ENCODE measurements at places on chromosomes 2 and 18.

DNA sequence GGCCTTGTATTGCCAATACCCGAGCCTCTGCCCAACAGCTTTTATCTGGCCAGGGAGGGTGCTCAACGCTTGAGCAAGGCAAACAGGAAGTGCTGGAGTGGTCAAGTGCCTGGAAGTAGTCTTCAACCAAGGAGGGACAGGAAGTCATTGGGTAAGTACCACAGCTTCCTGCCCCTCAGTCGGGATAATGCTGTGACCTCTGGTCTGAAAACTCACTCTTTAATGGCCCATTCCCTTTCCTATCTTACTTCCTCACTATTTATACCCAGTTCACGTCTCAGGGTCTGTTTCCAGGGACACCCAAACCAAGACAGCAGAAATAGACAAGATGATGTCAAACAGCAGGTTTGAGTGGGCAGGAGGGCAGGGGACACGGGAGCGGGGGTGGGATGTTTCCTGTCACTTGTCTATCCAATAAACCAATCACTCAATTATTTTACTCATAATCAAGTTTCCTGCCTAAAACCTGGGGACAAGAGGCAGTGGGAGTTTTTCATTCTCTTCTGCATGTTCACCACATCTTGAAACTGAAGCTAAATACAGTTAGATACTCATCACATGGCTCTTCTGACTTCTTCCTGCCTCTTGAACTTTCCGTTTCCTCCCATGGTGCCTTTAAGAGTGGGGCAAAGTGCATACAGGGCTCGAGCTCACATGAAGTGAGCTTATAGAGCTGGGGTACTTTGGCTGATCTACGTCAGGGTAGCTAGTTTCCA lies 68.9 kb upstream of the CAB39 start:
- DNase-seq, result no peak

DNA sequence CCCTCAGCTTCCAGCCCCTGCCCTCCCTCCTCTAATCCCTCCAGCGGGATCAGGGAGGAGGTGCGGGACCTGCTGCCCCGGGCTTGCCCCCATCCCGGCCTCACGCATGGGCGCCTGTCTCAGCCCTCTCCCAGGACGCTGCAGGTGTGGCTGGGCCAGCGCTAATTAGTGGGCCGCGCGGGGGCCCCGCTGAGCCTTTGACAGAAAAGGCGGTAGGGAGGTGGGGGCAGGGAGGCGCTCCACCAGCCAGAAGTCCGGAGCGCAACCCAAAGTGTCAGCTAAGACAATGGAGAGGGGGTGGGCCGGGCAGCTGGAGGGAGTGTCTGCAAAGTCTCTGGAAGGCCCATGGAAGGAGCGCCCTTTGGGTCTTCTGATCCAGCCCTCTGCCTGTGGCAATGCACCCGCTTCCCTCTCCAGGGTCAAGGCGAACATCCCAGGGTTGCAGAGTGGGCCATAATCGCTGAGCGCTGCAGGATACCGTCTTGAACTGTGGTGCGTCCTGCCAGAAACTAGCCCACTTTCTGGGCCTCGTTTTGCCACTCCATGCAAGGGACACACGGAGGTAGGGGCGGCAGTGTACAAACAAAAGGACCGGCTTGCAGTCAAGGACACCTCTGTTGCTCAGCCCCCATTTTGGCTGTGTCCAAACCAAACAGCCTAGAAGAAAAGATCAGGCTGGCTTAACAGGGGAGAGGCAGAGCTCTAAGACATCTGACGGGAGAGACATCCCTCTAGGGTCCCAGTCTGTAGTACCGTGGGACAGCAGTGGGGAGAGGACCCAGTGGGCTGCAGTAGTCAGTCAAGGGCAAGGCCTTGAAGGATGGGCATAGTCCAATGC lies 3.5 kb downstream of the ATP6V1B1 start:
- DNase-seq, result no peak

- no peak for DNase-seq
Observed at GRCh38 chr2:69279931-69280681, 106.9 kb downstream of the GFPT1 start.

DNA sequence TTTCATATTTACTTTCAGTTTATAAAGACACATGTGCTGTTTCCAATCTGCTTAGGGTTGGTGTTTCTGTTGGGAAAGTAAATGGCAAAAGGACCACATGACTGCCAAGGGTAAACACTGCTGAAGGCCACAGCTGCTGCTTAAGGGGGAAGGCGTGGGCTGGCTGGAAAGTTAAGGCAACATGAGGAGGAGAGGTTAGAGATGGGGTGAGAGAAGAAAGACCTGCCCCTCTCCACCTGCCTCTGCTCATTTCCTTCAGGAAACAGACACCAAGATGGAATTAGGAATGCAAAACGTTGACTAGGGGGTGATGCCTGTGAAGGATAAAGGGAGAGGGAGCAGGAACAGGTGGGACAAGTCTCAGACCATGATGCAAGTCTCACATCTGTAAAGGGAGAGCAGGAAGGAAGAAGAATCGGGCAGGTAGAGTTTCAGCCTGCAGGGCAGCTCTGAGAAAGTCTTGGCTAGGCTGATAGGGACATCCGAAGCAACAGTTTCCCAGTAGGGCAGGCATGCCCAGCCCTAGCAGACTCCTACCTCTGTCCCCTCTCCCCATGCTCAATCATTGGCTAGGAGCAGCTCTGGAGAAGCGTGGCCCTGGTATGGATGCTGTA lies 86.0 kb downstream of the CDC42EP3 start:
- DNase-seq, result no peak

DNA sequence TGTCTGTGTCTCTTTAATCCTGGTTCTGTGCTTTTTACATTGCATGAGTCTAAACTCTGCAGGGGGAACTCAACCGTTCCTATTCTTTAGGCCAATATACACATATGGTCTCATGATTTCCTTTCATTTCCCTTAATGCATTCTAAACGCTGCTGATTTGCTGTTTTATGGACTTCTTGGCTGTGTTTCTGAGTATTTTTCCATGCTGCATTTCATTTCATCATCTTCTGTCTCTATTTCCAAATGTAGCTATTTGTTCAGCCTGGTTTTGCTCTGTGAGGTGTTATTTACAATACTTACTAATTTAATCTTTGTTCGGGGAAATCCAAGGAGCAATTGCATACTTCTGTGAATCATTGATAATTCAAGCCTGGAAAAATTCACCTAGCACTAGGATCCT lies 897.2 kb downstream of the TSN start:
- DNase-seq, result no peak

DNA sequence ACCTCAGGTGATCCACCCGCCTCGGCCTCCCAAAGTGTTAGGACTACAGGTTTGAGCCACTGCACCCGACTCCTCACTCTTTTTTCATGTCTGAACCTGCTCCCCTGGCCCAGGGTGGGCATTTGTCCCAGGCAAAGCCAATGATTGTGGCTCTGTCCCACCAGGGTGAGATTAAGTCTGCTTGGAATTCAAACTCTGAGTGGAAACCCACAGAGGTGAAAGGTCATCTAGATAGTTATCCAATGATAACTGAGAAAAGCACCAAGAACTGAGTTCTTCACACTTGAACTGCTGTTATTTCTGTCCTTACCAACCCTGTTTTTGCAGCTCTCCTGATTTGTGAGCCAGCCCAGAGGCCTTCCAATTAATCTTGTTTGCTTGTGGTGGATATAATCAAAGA lies 62.4 kb upstream of the ACVR1 start:
- no peak for DNase-seq

GRCh38 chr2:185833864-185834263 lies 95.3 kb downstream of the FSIP2 start:
- DNase-seq, result no peak

DNA sequence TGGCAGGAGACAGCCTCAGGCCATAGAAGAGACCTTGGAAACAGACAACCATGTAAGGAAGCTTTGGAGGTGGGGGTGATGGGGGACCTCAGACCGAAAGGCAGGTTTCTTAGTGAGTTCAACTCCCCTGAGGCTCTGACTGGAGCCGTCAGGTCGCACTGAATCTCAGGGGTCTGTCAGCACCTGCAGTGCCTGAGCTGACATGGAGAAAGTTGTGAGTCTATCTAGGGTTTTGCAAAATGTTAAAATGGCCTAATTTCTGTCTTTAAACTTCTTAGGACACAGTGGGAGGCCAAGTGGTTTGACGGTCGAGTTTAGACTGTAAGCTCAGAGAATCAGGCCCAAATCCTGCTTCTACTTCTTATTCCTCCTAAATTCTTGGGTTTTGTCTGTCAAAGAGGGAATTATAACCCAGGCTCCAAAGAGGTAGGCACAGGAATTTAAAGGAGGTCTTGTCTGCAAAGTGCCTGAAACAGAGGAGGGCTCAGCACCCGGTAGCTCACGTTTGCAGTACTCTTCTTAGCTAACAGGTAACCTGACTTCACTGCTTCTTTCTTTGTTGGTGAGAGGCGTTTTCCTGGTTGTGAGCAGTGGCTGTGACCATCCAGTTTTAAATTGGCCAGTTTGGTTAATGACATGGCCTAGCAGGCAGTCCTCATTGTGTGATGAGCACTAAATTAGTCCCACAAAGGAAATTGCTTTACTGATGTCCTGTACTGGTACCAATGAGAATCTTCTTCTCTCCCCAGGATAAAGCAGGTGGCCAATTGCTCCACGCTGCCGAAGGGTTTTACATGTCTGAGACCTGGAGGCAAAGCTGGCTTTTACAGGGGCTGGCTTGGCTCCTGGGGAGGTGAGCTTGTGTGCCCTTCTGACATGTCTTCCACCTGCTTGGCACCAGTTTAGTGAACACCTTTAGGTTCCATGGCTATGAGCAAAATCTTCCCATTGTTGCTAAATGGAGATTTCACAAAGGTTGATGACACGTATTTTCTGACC lies 95.7 kb downstream of the MYCN start:
- no peak for DNase-seq

- no peak for DNase-seq
Observed at GRCh38 chr2:75379476-75380210, 180.3 kb upstream of the TACR1 start.

GRCh38 chr18:47767699-47768098 lies 162.8 kb downstream of the SMAD2 start:
- DNase-seq, result no peak

GRCh38 chr18:69968039-69968438 lies 20.4 kb upstream of the CD226 start:
- DNase-seq, result no peak

- no peak for DNase-seq
Observed at GRCh38 chr2:222398446-222398885, 25.9 kb upstream of the SGPP2 start.

- no peak for DNase-seq
Observed at GRCh38 chr18:50247561-50247960, 18.7 kb downstream of the CFAP53 start.

DNA sequence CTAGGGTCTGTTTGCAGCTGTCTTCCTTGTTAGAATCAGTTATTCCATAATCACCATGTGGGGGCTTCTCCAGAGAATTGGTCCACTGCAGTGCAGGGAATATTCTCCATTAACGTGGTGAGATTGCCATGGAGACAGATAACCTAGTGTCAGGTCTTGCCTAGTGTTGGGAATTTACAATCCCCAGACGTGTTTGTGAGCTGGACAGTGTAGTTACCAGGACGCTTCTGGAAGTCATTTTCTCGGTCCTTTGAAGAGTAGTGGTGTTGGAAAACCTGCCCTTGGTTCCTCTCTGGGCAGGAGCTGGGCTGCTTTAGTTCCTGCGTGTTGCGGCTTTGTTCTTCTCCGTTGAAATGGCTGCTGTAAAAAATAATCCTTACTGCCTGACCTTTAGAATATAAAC lies 68.8 kb upstream of the LYPD6B start:
- DNase-seq, result no peak

DNA sequence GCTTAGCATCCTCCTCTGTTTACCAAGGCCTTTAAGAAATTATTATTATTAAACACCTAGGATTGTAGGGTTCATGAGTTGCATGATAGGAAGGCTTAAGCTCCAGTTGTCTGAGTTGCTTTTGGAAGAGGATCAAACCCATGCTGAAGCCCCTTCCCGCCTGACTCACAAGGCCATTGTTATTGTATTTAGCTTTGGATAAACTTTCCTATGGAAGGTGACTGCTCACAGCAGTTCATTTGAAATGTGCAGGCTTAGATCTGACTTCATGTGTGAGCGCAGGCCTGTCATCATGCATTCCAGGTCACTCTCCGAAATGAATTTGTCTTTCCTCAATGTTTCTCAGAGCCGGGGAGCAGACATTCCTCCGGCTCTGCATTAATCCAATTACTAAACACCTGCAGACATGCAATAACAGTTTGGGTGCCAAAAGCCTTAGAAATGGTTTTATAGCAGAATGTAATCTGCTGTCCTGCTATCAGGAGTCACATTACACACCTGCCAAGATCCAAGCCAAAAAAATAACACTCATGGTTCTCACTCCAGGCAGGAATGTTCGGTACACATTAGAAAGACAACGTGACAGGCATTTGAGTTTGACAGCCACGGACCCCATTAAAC lies 119.9 kb downstream of the OSR1 start:
- no peak for DNase-seq

GRCh38 chr2:199975273-199975895 lies 20.0 kb downstream of the MAIP1 start:
- no peak for DNase-seq

DNA sequence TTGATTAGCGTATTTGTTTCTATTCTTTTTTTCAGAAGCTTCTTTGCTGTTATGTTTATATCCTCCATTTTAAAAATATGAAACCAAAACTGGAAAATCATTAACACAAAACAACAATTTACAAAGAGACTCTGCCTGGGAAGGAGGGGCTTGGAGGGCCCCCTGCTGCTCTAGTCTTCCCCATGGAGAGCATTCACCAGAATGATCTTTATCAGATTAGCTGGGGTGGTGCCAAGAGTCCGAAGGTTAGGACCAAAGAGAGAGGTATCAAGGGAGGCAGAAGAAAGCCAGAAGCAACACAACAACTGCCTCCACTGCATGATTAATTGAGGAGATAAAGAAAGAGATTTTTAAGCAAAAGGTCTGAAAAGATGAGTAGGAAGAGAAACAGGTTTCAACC lies 218.6 kb downstream of the IRS1 start:
- DNase-seq, result no peak

- DNase-seq, result no peak
Observed at GRCh38 chr2:128411431-128411830, 92.8 kb upstream of the HS6ST1 start.

DNA sequence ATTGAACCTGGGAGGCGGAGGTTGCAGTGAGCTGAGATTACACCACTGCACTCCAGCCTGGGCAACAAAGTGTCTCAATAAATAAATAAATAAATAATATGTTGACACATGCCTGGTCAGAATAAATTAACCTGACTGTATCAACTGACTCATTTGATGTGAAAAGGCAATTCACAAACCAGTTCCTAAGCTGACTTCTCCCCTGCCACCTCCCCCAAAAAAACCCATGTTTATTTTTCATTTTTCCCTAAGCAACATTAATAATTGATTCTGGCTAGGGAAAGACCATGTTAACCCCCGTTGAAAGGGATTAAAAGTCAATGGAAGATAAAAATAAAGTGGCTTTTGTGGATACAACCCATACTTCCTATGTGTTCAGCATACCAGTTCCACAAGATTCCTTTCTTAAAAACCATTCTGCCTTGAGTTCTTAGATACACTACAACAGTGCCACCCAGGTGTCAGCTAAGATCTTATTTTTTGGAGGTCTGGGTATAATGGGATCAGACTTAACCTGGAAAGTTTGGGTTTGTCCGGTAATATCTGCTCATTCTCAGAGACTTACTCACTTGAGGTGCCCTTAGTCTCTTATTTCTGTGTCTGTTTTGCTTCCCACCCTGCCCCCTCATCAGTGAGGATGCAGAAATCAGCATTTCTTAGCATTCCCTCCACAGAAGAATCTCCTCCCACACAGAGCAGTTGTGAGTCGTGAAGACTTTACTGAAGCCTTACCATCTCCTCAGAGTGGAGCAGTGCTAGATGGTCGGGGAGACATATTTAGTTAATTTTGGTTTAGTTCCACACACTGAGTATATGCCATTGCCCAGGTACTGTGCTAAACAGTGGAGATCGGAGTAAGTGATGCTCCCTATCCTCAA lies 10.1 kb upstream of the MCFD2 start:
- DNase-seq, result no peak

- no peak for DNase-seq
Observed at GRCh38 chr2:80592106-80592505, 287.6 kb upstream of the LRRTM1 start.

Data from activated CD8-positive, alpha-beta memory T cell treated with anti-CD3 and anti-CD28 coated beads for 4 hours (primary cell).